Left lung (tissue), 14 donors: ENCODE measurements at places on chromosomes 2 and 18. TPM values are rescaled to one million over a fixed set of nuclear protein-coding genes. Genes with fewer than 3 reads are reported as not detected.

Gene CASP8
- total RNA-seq: 40.4 TPM

DNA sequence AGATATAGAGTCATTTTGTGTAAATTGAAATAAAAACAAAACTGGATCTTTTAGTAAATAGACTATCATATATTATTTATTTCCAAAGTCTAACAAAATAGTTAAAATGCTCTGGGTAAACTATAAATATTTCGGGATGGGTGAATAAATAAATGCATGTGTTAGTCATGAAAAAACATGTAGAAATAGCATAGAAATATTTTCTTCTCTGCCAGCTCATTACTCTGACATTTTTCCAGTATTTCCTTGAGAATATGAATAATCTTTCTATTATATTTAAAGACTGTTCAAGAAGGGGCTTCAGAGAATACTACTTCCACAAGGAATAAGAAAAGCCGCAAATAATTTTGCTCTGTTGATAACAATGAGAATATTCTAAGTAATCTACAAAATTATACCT lies 880.4 kb downstream of the TRIB2 start:
- no peaks in the 10 kb centered on the region for H3K4me1 ChIP-seq
- no peak overlapping the region for H3K4me3 ChIP-seq

Gene EGR4
- not detected for total RNA-seq

Gene CYP26B1
- 3.1 TPM for total RNA-seq

DNA sequence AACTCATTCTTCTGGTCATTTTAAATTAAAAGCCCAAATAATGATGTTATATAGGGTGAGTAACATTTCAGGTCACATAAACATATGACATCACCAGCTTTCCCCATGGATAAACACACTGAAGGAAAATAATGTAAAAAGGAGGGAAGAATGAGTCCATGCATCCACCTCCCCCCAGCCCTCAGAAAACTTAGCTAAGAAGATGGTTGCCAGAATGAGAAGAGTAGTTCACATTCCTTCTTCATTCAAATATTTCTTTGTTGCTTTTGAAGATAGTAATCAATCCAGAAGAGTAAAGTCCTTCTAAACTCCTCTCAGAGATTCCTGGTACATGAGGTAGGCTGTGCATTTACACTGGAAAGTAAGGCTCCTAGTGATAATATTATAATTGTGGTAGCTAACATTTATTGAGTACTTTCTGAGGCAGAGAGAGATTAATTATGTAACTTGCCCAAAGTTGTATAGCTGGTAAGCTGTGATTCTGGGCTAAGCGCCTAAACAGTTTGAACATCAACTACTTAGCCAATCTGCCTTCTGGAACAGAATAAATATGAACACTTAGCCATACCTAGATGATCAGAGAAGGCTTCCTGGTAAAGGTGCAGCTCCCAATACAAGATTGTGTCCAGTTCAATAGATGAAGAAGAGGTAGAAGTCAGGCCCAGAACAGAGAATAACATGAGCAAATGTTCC lies 256.7 kb upstream of the FN1 start:
- no peak overlapping the region for H3K4me3 ChIP-seq
- peak overlapping the region; percentile 29 for H3K27ac ChIP-seq
- no peaks in the 10 kb centered on the region for H3K36me3 ChIP-seq
- H3K4me1 ChIP-seq: peaks cover 19% of the 10 kb centered on the region
- no peak for DNase-seq
- no peaks in the 10 kb centered on the region for H3K27me3 ChIP-seq

Gene ATP8B1
- total RNA-seq: 24.0 TPM

Gene RAB6C
- not detected for total RNA-seq

- H3K27ac ChIP-seq: no peak overlapping the region
- no peaks in the 10 kb centered on the region for H3K27me3 ChIP-seq
- DNase-seq: no peak
- no peak overlapping the region for H3K4me3 ChIP-seq
These were observed 85.9 kb downstream of the SMAD7 start for GRCh38 chr18:48864876-48865275.

GRCh38 chr2:48316753-48317750 lies 212.9 kb upstream of the STON1 start:
- no peak overlapping the region for H3K27ac ChIP-seq
- DNase-seq: no peak
- no peaks in the 10 kb centered on the region for H3K36me3 ChIP-seq
- H3K4me1 ChIP-seq: peaks cover 7% of the 10 kb centered on the region
- H3K4me3 ChIP-seq: no peak overlapping the region
- H3K27me3 ChIP-seq: no peaks in the 10 kb centered on the region

DNA sequence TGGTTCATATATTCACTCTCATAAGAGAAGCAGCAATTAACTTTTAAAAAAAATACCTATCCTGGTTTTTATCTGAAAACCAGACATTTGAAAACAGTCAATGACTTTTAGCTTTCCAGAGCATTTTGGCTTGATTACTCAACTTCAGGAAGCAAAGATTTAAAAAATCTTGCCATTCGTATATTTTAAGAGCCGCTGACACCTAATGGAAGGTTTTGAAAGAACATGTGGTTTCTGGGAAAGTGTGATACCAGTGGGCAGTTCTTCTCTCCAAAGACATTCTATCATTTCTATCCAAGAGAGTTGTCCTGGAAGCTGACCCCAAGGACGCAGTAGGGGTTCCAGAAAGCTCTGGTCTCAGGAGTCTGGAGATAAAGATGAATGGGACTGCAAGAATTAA lies 234.7 kb downstream of the TTC32 start:
- H3K4me1 ChIP-seq: no peaks in the 10 kb centered on the region
- no peaks in the 10 kb centered on the region for H3K27me3 ChIP-seq
- H3K27ac ChIP-seq: no peak overlapping the region
- H3K36me3 ChIP-seq: no peaks in the 10 kb centered on the region

- H3K27me3 ChIP-seq: no peaks in the 10 kb centered on the region
- no peak overlapping the region for H3K27ac ChIP-seq
- H3K4me3 ChIP-seq: no peak overlapping the region
These were observed 272.0 kb downstream of the LNPK start for GRCh38 chr2:175730050-175730449.

Gene MYO5B
- total RNA-seq: 23.8 TPM

DNA sequence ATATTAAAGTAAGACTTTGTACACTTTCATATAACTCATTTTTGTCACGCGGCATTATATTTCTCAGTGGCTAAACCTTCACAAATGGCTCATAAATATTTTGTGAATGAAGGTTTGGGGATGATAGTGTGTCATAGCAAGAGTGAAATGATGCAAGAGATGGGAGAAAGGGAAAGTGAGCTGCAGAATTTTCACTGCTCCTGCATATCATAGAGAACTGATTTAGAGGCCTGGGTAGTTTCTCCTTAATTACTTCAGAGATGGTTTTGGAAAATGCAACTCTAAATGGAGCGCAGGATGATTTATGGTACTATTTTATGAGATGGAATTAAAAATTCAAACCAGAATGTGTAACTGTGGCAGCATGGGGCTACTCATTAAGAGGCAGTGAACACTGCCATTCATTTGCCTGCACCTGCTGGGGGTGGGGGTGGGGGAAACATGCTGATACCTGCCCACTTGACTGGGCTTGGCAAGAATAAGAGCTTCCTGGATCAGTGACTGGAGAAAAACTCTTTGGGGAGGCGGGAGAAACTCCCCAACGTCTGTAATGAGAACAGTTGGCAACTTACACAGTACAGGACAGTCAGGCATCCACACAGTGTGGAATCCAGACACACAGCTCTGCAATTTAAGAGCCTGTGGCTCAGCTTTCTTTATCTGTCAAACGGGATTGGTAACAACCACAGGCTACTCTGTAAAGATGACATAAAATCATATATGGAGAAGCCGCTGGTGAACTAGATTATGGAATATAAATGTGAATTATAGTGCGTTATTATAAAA lies 941.9 kb downstream of the SLC4A3 start:
- no peaks in the 10 kb centered on the region for H3K27me3 ChIP-seq
- no peak overlapping the region for H3K4me3 ChIP-seq
- no peaks in the 10 kb centered on the region for H3K36me3 ChIP-seq
- no peak overlapping the region for H3K27ac ChIP-seq

Gene ZNF804A
- 0.52 TPM for total RNA-seq

DNA sequence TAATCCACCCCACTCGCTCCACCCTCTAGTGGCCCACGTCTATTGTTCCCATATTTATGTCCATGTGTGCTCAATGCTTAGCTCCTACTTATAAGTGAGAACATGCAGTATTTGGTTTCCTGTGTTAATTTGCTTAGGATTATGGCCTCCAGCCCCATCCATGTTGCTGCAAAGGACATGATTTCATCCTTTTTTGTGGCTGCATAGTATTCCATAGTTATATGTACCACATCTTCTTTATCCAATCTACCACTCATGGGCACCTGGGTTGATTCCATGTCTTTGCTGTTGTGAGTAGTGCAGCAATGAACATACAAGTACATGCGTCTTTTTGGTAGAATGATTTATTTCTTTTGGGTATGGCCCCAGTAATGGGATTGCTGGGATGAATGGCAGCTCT lies 319.9 kb downstream of the DYSF start:
- H3K4me3 ChIP-seq: no peak overlapping the region
- H3K4me1 ChIP-seq: no peaks in the 10 kb centered on the region
- H3K27ac ChIP-seq: no peak overlapping the region
